ENCODE measurements at places on chromosomes 5 and 9.

DNA sequence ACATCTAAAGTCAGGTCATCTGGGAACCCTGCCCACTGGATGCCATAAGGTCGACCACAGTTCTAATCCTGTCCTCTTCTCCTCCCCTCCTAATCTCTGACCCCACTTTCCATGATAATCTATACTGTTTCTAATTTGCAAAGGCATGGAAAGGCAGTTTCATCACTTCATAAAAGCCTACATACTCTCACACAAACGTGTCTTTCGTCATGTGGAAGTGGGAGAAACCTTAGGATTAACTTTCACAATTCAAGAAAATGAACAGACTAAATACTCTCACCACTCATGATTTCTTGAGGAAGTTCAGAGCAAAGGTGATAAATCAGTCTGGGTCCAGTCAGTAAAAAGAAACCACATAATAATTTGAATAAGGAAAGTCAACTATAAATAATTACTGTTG is 5.5 kb downstream of the FANCC start:
- no peak for DNase-seq

GRCh38 chr9:91958174-91958573 is 8.1 kb upstream of the ROR2 start:
- no peak for DNase-seq

DNA sequence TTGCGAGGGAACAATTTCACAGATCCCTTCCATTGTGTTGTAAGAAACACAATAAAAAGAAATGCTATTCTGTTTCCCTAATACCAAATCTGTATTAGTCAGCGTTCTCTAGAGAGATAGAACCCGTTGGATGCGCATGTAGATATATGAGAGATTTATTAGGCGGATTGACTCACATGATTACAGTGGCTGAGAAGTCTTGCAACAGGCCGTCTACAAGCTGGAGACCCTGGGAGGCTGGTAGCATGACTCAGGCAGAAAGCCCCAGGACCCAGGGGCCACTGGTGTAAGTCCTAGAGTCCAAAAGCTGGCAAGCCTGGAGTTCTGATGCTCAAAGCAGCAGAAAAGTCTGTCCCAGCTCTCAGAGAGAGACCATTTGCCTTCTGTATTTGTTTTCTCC is 18.4 kb upstream of the IL17B start:
- DNase-seq, result peak; percentile 98

DNA sequence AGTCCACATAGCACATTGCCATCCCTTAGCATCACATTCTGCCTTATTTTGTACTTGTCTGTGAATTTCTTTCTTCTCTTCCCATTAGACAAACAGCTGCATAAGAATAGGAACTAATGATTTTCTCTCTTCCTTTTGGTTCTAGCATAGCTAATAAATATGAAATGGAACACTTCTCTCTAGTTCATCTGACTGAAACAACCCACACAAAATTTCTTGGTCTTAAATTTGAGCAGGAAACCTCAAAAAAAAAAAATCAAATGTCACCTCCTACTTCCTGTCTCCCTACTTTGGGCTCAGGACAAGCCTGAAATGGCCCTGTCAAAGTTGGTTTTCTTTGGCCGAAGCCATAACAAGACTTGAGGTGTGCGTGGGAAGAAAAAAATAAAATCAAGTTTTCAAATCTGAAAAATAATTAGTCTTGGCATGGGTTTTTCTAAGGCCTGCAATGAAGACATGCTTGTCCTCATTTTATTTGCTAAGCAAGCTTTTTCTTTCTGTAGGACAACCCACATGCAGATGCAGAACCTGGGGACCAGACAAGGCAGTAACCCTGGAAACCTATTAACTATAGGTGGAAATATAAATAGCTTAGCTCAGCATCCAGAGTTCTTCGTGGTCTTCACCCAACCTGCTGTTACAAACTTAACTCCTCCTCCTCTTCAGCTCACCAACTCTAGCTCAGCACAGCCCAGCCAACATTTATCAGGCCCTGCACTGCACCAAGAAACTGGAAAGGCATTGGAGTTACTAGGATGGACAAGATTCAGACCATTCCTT is 523.5 kb upstream of the KLF4 start:
- no peak for DNase-seq

DNA sequence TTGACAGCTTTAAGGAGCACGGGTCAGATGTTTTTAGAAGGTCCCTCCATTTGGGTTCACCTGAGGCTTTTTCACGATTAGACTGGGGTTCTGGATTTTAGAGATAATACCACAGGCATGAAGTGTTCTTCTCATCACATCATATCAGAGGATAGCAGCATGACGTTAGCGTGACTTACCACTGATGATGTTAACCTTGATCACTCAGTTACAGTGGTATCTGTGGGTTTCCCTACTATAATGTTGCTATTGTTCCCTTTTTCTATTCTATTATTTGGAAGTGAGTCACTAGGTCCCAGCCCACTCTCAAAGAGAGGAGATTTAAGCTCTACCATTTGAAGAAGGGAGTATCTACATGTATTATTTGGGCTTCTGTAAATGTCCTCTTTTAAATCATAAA is 300.0 kb downstream of the MAST4 start:
- DNase-seq, result peak; percentile 13

GRCh38 chr5:115930630-115931337 is 31.5 kb upstream of the LVRN start:
- DNase-seq, result no peak

- no peak for DNase-seq
Measured at GRCh38 chr9:133153227-133154096, 10.3 kb downstream of the GBGT1 start.

- peak; percentile 35 for DNase-seq
Measured at GRCh38 chr9:93575796-93576257, 557 bp upstream of the PHF2 start.

- DNase-seq, result no peak
Measured at GRCh38 chr9:9556865-9557803, 1055.7 kb downstream of the PTPRD start.

DNA sequence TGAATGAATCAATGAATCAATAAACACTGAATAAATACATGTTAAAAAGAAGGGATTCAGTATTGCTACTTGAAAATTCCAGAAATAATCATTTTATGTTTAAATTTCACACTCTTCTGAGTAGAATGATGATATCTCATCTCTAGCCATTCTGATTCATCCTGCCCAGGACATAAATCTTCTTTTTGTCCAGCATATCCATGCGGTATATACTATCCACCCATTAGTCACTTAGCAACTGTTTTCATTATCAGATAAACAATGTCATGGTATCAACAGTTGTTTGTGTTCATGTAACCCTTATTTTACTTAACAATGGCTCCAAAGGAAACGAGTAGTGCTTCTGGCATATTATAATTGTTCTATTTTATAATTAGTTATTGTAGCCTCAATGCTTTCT is 432.4 kb upstream of the SMC2 start:
- DNase-seq, result no peak

DNA sequence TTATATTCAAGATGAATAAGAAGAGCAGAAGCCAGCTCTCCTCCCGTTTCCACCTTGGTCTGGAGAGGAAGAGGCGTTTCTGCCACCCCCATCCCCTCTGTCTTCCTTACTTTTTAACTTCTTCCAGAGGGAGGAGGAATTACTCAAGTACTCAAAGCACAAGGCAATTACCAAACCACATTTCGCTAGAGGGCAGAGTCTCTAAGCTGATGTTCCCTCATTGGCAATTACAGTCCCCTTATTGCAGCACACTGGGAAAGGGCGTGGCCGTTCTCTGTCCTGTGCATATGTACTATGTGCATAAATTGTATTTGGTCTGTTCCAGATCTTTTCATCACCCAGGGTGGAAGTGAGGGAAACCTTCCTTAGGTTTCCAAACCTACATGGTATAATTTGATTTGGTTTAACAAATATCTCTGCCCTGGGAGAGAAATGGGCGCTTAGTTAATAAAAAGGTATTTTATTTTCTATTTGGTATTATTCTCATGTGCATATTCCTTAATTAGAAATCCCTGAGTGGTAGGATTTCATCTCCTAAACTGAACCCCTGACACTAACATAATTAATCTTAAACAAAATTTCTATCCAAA is 29.8 kb upstream of the ALDOB start:
- peak; percentile 74 for DNase-seq

DNA sequence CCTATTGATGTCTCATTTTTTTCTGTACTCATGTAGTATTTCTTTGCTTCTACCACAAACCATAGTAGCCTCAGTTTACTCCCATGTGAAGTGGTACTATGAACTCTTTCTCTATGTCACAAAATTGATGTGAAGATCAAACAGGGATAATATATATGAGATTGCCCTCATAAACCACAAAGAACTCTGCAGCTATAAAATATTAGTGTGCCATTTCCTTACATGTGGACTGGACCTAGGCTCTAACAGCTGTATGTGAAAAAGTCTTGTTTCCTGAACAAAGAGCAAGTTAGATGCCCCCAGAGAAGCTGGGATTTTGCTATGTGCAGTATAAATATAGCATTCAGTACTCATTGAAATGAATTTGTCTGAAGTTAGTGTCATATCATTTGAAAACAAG is 412.6 kb upstream of the ADAMTSL1 start:
- no peak for DNase-seq

DNA sequence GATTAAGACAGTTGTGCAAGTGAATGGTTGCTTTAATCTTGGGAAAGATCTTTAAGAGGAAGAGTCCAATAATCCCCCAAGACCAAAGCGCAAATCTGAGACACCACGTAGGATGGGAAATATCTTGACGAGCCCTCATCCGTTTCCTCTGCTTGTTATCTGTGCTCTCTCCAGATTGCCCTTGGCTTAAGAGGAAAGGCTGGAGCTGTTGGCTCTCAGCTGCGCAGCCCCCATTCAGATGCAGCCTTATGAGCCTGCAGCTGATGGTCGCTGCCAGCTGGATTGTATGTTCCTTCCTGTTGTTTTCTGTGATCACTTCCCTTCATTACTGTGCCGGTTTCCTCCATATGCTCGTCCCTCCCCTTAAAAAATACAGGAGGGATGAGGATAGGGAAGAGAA is 47.7 kb downstream of the PWWP2A start:
- DNase-seq, result peak; percentile 4
